ENCODE measurements at places on chromosomes 1 and 21. TPM values are rescaled to one million over a fixed set of nuclear protein-coding genes. Genes with fewer than 3 reads are reported as not detected.
A peak's percentile ranks its signal among the peaks of the same experiment; 100 is the strongest.

DNA sequence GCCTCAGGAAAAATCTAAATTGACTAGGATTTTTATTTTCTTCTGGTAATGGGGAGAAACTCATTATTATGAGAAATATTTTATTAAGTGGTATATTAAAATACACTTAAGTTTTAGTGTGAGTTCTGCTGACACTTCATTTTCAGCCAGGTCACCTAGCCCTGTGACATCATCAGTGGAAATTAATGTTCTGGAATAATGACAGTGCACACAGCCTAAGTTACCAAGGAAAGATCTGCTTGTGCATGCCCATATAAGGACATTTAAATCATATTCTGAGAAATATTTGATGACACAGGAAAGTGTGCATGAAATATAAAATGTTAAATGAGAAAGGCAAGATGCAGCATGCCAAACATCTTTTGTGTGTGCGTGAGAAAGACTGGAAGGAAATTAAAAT lies 102.0 kb downstream of the KIF14 start:
- no peak for DNase-seq

DNA sequence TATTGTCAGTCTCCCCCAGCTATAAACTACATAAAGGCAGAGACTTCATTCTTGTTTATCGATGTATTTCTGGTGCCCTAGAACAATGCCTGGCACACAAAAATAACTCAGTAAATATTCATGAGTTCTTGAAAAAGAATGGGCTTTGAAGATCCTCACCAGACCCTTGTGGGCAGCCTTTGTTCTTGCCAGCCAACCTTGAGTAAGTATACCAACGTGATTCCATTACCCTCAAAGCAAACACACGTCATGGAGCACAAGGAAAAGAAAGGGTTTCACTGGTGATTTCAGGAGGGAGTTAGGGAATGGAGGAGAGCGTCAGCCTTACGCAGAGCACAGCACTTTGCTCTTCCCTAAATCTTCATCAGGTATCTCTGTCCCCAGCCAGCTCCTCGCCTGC lies 29.4 kb downstream of the NMNAT2 start:
- no peak for DNase-seq

Gene SPRR2F
- polyA plus RNA-seq = not detected

DNA sequence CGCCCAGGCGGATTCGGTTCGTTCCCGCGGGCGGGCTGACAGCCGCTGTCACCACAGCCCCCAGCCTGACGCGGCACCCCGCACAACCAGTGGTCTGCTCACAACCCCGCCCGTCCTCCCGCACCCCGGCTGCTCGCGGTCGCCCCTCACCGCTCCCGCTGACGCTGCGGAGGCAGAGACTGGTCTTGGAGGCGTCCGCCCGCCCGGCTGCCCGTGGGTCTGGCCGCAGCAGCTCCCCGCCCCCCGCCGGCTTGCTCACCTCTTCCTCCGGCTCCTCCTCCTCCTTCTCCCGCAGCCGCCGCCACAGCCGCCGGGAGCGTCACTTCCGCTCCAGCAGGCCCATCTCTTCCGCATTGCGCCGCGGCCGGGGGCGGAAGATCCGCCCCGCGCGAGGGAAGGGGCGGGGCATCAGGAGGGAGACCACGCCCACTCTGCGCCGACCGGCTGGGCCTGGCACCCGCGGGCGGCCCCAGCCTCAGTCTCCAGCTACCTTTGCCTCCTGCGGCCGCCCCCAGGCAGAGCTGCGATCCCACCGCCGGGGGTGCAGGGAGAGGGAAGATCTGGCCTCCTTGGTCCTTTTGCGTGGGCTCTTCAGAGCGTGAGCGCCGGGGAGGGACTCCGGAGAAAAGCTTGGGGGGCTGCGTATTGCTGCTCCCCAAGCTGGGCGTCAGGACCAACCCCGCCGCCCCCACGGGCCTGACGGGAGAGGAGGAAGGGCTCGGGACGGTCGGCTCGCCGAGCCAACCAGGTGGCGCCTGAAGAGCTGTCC lies at the start of gene SYNJ1:
Gene SYNJ1 (minus strand): TSS at position 327 of the 769 bp plus-strand sequence. CDS start 1,118 bp downstream, outside the sequence.
- peak; percentile 84 for DNase-seq

DNA sequence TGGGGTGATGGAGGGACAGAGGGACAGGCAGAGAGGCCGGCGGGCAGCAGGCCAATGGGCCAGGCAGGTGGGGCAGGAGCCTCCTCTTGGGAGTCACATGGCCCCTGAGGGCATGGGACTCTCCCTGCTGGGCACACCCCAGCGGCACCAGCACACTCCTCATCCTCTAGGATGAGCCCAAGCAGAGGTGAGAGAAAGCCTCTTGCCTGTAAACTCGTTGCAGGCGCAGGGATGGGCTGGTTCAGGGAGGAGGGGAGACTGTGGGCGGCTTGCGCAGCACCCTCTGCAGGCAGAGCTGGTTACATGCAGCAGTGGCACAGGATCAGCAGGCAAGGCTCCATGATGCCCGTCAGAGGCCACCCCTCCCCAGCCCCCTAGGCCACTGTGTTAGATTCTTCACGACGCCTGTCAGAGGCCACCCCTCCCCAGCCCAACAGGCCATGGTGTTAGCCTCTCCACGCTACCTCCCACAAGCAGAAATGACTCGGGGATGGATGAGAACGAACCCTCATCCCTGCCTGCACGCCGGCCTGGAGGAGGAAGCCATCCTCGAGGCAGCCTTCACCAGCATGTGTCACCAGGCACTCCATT lies 209.7 kb upstream of the VAMP3 start:
- no peak for DNase-seq

DNA sequence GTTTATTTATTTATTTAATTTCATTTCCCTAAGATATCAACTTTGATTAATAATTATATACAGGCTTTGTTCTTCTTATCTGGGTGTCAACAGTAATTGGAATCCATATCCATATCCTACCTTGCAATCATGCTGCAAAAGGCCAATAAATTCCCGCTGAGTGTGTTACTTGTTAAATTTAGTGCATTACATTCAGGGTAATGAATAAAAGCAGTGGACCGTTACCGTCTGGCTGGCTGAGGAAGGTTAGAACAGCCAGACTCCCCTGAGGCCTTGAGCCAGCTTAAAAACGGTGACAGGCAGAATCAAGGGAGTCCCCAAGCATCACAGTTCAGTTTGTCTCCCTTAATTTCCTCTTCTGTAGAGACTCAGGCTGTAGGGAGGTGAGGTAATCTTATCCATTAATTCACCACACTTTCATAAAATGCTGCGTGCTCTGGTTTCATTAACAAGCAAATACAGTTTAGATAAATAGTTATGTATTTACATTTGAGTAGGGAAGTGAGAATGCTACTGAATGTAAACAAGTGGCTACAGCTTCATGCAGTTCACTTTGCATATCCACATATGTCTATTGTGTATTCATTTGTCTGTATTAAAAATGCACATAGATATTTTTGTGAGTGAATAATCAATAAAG lies 888.2 kb upstream of the CXADR start:
- no peak for DNase-seq

GRCh38 chr1:161059293-161059692 lies 10.4 kb downstream of the ARHGAP30 start:
- no peak for DNase-seq

DNA sequence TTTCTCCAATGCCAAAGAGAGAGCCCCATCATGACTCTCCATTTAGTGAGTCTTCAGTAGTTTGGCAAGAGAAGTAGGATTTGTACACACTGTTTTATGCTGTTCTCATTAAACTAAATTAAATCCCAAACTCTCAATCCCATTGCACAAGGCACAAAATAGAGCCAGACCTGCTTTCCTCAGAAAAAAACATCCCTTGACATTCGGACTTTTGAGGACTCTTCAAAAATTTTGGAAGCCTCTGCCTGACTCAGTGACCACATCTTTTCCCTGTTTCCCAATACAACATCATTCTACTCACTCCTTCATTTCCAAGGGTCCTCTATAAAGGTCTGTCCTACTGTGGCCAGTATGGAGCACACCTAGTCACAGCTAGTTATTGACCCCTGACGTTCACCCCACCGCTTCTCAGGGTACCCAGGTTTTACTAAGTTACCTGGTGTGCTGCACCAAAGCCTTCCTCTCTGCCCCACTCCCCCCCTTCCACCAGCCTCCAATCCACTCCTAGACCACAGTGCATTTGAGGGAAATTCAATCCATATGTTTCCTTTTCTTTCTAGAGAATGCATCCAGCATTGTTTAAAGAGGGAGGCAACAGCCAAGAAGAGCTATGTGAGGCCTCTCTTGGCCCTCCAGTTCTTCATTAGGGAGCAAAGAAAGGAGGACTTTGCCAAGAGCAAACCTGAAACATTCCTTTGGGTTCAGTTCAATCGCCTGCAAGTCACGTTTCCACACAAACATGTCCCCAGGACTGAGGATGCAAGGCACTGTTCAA lies 428.7 kb downstream of the PLPP3 start:
- no peak for DNase-seq

- no peak for DNase-seq
These were observed 29.6 kb upstream of the RGS16 start for GRCh38 chr1:182633657-182634281.

Gene LRRC7
- 25.8 TPM for polyA plus RNA-seq

Gene IL19
- polyA plus RNA-seq = 0.56 TPM

DNA sequence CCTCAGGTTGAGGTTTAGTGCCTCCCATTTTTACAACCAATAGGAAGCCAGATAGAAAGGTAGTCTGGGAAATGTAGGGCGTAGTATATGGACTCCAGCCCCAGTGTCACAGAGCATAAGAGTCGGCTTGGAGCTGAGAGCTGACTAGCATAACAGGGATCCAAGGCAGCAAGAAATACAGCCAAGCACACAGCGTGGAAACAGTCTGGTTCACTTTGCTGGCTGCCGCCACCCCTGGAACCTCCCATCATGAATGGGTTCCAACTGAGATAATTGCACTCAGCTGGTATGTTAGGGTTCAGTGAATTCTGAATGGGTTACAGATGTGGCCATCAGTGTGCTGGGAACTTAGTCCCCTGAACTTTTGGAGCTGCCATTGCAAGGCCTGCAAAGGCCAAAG lies 76.7 kb upstream of the GPR88 start:
- DNase-seq = no peak

- DNase-seq = no peak
These were observed at the start of gene MYBPH for GRCh38 chr1:203175237-203175826. TSS of gene MYBPH (minus strand) at chr1:203175826. CDS start at chr1:203175755, 71 bp downstream.

- no peak for DNase-seq
These were observed 11.0 kb upstream of the WNT4 start for GRCh38 chr1:22153660-22154437.

Gene HSPB7
- 4.2 TPM for polyA plus RNA-seq

DNA sequence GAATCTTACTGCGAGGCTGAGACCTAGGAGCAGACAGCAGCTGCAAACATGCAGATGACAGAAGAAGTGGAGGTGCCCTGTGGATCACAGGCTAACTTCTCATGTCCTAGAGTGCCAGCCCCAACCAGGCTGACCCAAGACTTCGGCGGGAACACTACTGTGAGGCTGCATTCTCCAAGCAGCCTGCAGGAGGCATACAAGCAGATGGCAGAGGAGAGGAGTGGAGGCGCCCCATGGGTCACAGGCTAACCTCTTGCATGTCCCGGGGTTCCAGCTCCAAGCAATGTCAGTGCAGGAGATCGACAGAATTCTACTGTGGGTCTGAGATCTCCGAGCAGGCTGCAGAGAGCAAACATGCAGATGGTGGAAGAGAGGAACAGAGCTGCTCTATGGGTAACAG lies 98.1 kb upstream of the ZNF678 start:
- no peak for DNase-seq

DNA sequence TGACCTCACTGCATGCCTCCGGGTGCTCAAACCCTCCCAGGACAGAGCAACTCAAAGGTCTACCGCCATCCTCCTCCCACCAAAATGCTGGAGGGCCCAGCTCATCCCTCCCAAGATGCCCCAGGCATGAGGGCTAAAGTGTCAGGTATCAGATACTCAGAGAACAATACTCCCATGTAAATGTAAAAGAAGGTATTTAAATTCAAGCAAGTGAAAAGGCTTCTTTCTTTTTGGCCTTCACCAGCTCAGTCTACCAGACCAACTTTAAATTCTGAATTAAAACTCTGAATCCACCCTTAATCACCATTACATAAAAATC lies 3.0 kb downstream of the PARP1 start:
- no peak for DNase-seq

DNA sequence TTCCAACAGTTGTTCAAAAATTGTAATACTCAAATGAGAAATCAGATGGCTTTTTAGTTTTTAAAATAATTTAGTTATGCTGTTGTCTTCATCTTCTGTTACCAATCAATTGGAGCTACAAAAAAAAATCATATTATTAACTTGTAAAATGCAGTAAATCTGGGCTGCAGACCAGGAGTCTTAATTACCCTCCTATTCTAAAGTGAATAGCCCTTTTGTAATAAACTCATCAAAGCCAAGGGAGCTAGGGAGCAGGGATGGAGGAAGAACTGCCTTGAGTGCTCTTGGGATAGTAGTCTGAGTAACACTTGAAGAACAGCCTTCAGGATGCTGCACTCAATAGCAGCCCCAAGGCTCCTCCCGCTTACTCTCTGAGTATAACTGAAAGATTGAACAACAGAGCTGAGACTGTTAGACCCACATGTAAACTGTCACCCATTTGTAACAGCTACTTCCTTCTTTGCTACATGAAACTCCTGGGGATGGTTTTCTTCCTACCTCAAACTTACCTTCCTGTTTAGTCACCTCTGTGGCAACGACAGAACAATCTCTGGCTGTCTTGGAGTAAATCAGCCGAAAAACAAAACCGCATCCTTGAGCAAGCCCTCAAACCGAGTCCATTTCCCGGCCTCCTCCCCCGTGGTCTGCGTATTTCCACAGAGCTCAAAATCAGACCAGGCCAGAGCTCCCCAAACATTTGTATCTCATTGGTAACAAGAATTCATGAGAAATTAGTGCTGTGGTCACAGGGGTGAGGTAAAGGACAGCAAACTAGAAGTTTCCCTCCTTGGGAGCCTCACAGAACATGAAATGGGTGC lies 55.9 kb downstream of the CD58 start:
- DNase-seq = no peak

Gene TMEM52
- 0.95 TPM for polyA plus RNA-seq

DNA sequence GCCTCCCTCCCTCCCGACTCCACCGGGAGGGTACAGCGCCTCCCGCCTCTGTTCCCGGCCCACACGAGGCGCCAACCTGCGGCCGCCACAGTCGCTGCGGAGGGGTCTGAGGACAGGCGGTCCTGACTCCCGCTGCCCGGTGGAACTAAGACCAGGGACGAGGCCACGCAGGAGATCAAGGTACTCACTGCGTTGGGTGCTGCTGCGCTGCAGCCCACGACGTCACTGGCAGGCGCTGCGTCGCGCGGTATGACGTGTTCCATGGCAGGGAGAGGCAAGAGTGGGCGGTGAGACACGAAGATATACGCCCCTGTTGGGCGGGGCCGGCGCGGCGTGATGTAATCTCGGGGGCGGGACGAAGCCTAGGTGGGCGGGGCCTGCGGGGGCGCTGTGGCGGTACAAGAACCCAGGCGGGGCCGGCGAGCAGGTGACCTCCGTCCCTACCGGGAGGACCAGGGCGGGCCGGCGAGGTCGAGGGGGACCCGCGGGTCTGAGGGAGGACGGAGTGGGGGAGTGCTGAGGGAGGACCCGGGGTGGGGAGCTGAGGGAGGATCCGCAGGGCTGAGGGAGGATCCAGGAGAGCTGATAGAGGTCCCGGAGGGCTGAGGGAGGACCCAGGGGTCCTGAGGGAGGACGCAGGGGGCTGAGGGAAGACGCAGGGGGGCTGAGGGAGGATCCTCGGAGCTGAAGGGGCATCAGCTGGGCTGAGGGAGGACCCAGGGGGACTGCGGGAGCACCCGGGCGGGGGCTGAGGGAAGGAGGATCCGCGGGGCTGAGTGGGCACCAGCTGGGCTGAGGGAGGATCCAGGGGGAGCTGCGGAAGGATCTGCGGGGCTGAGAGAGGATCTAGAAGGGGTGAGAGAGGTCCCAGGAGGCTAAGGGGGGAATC lies at the start of gene MRPL55:
Gene MRPL55 (minus strand): TSS at position 227 of the 889 bp plus-strand sequence. CDS start 1,039 bp downstream, outside the sequence.
- peak; percentile 95 for DNase-seq

Gene LHX8
- not detected for polyA plus RNA-seq
